A549 treated with AZD2906 at 1 μM for 4 hours (cell line): ENCODE measurements at places on chromosomes 11 and 22. TPM values are rescaled to one million over a fixed set of nuclear protein-coding genes. Genes with fewer than 3 reads are reported as not detected.

Gene SAC3D1
- total RNA-seq = 35.4 to 58.5 TPM (median 57.6 TPM) in 5 replicates

Gene CDHR5
- 0.03 to 0.41 TPM (median 0.09 TPM) in 5 replicates for total RNA-seq

Gene APLNR
- 0.03 TPM in 2 of 5 replicates, not detected in the others for total RNA-seq

Gene MYO18B
- 0.02 to 0.08 TPM (median 0.06 TPM) in 5 replicates for total RNA-seq

Gene OR2D2
- not detected in 5 replicates for total RNA-seq

Gene PGA4
- total RNA-seq = 0.07 to 0.26 TPM (median 0.16 TPM) in 3 of 5 replicates, not detected in the others

Gene SAA4
- total RNA-seq = not detected in 5 replicates

Gene CRYBB2
- 0.07 TPM in 1 of 5 replicates, not detected in the others for total RNA-seq

Gene KLHDC7B
- 0.02 to 0.03 TPM (median 0.03 TPM) in 3 of 5 replicates, not detected in the others for total RNA-seq

Gene LSP1
- total RNA-seq = 1.6 to 2.3 TPM (median 1.8 TPM) in 5 replicates

Gene RIMBP3B
- 0.28 to 0.49 TPM (median 0.31 TPM) in 5 replicates for total RNA-seq

Gene GRM5
- 0.01 TPM in 1 of 5 replicates, not detected in the others for total RNA-seq

Gene TMEM191B
- total RNA-seq = 0.65 to 1.2 TPM (median 1.0 TPM) in 5 replicates

Gene LRP4
- 7.1 to 7.9 TPM (median 7.6 TPM) in 5 replicates for total RNA-seq

Gene CLP1
- 26.8 to 28.5 TPM (median 28.2 TPM) in 5 replicates for total RNA-seq

Gene RFPL1
- not detected in 5 replicates for total RNA-seq

Gene CLMP
- 16.3 to 25.5 TPM (median 24.1 TPM) in 5 replicates for total RNA-seq

Gene KRTAP5-11
- not detected in 5 replicates for total RNA-seq

Gene OR8G1
- not detected in 5 replicates for total RNA-seq

Gene PAMR1
- total RNA-seq = 0.02 to 0.08 TPM in 2 of 5 replicates, not detected in the others

Gene LRRC32
- 0.13 to 0.46 TPM (median 0.28 TPM) in 5 replicates for total RNA-seq

Gene LTBP3
- 89.3 to 122 TPM (median 106 TPM) in 5 replicates for total RNA-seq

Gene GALNT18
- total RNA-seq = 30.9 to 36.0 TPM (median 32.8 TPM) in 5 replicates

Gene TEF
- 0.86 to 1.0 TPM (median 0.92 TPM) in 5 replicates for total RNA-seq
